Fibroblast of the aortic adventitia (primary cell): ENCODE measurements at places on chromosomes 7 and 10. TPM values are rescaled to one million over a fixed set of nuclear protein-coding genes. Genes with fewer than 3 reads are reported as not detected.

Gene SORBS1
- total RNA-seq = 0.36 and 0.74 TPM in 2 replicates

- no peak for DNase-seq
Observed at GRCh38 chr10:6347391-6347951, 144.7 kb downstream of the PFKFB3 start.

Gene IFIT3
- total RNA-seq = 23.1 and 88.3 TPM in 2 replicates

DNA sequence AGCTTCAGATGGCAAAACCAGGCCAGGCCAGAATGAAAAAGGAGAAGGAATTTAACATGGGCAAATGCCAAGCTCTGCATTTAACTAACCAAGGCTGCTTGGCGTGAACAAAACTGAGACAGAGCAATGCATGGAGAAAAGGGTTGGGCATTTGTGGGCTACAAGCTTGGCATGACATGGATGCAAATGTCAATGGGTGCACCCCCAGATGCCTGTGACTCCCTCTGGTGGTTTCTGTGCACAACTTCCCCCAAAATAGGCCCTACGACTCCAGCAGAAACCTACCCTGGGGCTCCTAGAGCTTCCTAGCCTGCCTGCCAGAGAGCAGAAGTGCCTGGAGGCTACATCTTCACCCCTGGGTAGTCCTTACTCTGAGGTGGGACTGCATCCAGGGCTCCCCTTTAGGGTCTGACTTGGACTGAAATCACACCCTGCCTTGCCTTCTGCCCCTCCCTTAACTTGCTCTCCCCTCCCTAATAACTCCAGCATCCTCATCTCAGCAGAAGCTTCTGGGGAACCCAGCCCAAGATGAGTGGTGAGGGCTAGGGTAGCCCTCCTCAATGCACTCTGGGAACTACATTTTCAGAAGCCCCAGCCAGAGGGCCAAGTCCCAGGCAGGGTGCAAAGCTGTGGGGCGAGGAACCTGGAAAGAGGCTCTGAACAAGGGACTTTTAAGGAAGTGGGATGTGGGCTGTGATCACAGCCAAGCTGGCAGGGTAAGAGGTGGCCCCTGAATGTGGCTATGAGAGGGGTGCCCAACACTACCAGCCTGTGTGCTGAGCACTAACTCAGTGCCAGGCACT is 11.3 kb downstream of the GPRIN2 start:
- DNase-seq = peak; percentile 42

DNA sequence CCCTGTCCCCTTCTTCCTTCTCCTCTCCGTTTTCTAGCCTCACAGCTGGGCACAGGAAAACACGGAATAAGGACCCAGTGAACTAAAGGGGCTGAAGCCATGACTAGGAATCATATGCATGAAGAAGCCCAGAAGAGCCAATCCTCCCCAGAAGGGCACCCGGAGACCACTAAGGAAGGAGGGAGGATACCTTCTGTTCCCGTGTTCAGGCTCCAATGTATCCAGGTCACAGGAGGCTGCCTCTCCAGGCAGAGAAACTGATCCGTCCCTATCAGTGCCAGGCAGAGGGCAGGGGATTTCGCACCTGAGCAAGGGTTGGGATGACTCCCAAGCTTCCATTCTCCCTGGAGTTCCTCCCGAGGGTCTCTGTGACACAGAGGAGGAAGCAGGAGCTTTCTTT is 246.6 kb downstream of the SNX10 start:
- no peak for DNase-seq

Gene FRMPD2
- not detected in 2 replicates for total RNA-seq

- peak; percentile 97 for DNase-seq
Observed at GRCh38 chr7:139230774-139231512, at the start of gene UBN2. UBN2 (plus strand) TSS chr7:139231237; CDS start chr7:139231485, 248 bp downstream.

Gene ST8SIA6
- 0.09 TPM in 1 of 2 replicates, not detected in the other for total RNA-seq

- peak; percentile 55 for DNase-seq
Observed at GRCh38 chr7:102439963-102440795, 6.8 kb downstream of the ORAI2 start.

GRCh38 chr10:102429468-102429867 is 2.9 kb downstream of the CUEDC2 start:
- DNase-seq = no peak

Gene KIAA1217
- total RNA-seq = 3.6 and 12.5 TPM in 2 replicates

Gene TAS2R40
- not detected in 2 replicates for total RNA-seq

Gene ZNF680
- total RNA-seq = 14.6 and 20.4 TPM in 2 replicates

DNA sequence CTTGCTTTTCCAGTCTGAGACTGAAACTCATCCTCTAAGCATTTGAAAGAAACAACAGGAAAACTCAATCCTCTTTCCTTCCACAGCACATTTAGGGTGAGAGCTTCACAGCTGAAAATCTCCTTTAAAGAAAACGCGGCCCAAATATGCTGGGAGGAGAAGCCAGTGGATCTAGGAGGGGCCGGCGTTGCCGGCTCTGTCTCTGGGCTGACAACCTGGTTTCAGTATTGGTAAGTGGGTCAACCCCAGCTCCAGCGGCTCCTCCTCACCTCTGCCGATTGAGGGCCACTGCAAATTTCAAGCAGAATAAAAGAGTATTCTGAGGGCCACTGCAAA is 75.3 kb upstream of the CPXM2 start:
- peak; percentile 41 for DNase-seq

DNA sequence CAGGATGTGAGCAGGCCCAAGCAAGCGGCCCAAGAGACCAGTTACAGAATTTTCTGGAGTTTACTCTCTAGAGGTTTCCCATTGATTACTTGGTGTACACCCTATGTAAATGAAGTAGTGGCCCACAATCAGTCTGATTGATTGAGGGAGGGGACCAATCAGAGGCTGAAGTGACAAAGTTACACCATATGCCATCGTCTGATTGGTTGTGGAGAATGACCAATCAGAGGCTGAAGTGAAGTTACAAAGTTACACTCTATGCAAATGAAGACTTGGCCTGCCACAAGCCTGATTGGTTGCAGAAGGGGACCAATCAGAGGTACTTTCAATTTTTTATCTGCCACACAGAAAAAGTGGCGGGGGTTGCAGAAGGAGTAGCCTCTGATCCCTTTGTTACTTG is 83.7 kb downstream of the KIF20B start:
- no peak for DNase-seq

Gene NRP1
- total RNA-seq = 174 and 455 TPM in 2 replicates

GRCh38 chr10:58734116-58734515 is 221.4 kb downstream of the BICC1 start:
- DNase-seq = peak; percentile 58

- DNase-seq = peak; percentile 73
Observed at GRCh38 chr7:51141451-51142003, 175.1 kb downstream of the COBL start.

DNA sequence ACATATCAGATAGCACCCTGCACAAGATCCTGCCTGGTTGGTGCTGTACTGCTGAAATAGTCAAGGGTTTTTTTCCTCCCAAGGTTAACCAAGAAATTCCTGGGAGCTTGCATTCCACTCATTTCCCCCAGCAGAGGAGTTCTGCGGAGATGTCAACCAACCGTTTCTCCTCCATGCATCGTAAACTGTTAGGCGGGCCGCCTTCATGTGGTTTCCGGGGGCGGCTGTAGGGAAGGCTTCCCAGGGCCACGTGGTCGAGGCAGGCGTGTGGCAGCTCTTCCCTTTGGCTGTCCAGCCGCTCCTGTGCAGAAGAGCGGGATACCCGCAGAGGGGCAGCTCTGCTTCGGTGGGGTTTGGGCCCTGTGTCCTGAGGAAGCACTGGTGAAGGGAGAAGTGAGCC is 113.7 kb downstream of the RGS10 start:
- DNase-seq = no peak

DNA sequence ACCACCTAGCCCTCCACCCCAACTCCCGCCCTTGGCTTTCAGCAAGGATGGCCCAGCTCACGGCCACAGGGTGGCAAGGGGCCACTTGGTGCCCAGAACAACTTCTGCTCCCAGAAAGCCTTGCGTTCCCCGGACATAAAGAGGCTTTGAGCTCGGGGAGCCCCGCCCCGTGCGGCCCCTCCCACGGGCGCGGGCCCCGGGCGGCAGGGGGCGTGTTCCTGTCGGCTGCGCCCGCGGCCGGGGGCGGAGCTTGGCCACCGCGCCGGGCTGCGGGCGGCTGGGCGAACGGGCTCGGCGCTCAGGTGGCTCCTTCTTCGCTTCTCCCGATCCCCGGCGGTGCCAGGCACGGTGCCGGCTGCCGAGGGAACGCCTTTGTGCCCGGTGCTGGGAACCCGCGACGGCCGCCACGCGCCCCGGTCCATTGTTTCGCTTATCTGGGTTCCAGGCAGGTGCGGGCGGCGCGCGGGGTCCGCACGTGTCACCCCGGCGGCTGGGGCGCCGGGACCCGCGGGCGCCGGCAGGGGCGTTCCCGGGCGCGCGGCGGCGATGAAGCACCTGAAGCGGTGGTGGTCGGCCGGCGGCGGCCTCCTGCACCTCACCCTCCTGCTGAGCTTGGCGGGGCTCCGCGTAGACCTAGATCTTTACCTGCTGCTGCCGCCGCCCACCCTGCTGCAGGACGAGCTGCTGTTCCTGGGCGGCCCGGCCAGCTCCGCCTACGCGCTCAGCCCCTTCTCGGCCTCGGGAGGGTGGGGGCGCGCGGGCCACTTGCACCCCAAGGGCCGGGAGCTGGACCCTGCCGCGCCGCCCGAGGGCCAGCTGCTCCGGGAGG is at the start of gene NFE2L3:
Gene NFE2L3 (plus strand): TSS at position 246 of the 829 bp plus-strand sequence. CDS start 301 bp downstream, at position 547.
- DNase-seq = peak; percentile 26

Gene ERVW-1
- not detected in 2 replicates for total RNA-seq

GRCh38 chr7:156017916-156018700 is 205.8 kb upstream of the SHH start:
- no peak for DNase-seq

DNA sequence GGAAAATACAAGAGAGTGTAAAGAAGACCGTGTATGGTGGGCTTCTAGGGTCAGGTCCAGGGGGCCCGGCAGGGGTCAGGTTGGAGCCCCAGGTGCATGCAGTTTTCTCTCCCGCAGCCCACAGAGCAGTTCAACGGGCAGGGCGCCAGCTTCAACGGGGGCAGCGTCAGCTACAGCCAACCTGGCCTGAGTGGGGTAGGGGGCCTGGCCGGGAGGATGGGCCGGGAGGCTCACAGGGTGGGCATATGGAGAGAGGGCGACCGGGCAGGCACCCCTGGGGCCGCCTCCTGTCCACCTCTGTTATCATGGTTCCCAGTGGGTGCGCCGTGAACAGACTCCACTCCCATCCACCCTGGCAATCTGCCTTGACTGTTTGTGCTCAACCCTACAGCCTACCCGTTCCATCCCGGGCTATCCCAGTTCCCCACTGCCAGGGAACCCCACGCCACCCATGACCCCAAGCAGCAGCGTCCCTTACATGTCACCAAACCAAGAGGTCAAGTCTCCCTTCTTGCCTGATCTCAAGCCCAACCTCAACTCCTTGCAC is 11.5 kb downstream of the ZMIZ2 start:
- DNase-seq = no peak

DNA sequence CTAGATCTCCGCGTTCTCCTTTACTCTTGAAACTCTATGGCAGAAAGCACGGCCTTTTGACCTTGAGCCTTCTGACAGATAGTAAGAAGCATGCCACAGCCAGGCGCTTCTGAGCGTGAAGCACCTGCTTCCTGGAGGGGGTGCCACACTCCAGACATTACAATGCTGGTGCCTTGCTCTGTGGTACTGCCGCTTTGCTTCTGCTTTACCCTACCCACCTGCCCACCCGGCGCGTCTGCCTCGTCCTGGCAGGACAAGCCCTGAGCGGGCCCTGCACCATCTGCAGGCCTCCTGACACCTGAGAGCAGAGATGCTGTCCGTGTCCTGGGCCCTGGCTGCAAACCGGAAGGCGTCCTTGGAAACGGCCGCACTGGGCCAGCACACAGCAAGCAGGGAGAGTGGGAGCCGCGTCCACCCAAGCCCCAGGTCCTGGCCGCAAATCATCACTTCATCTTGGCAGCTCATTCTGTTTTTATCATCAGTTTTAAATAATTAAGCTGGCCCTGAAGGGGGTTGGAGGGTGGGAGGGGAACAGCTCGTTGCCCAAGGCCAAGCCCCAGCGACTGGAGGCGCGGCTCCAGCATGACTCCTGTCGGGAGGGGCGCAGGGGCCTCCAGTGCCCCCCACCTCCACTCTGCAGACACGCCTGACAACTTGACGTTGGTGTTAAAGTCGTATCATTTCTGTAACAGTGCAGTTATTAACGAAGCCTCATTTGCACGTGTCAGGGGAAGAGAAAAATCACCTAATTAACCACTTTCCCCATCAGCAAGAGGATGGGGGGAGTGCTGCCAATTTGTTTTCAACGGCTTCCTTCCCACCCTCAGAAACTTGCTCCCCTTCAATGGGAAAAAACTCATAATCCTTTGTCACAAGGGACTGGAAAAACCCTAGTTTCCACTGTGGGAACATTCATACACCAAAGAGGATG is 132.2 kb downstream of the MAD1L1 start:
- no peak for DNase-seq

DNA sequence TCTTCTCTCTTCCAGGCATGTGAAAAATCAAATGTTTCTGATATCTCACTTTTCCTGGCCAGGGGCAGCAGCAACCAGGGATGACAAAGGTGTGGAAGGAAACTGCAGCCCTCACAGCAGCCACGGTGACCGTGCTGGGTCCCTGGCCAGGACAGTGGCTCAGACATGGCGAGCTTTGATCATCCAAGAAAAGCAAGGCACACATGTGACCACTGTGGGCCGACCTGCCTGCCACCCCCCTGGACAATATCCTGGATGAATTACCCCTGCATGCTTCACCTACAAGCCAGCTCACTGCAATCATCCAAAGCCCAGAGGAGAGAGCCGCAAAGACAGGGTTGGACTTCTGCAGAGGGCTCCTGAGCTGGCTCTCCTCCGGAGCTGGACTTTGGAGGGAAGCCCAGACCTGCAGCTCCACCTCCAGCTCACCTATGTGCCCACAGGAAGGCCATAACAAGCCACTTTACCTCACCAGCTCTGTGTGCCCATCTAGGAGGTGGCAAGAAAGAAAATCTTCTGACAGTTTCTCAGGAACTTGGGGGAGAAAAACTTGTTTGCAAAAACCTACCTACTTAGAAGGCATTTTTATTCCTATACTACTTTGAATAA is 2.7 kb downstream of the CHST15 start:
- DNase-seq = no peak

Gene SLC18A3
- not detected in 2 replicates for total RNA-seq

GRCh38 chr7:18505870-18506460 is 10.4 kb downstream of the HDAC9 start:
- DNase-seq = peak; percentile 52

DNA sequence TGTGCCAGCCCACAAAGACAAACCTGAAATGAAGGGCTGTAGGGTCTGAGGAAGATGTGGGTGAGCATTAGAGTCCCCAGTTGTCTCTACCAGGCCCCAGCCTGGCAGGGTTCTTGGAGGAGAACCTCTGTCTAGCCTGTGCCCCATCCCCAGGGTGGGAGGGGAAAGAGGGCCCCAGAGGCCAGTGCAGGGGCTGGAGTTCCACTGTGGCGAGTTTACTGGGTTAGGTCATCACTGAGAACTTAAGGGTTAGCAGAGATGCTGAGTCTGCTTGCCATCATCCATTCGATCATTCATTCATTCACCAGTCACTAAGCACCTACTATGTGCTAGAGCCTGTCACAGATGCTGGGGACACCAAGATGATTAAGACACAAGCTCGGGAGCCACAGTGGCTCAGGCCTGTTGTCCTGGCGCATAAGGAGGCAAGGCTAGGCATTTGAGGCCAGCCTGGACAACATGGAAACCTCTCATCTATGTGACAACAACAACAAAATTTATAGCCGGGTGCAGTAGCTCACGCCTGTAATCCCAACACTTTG is 2.6 kb downstream of the ANKRD2 start:
- no peak for DNase-seq

- DNase-seq = no peak
Observed at GRCh38 chr7:28835800-28836199, 122.3 kb downstream of the TRIL start.

Gene RNF148
- total RNA-seq = 0.63 and 1.9 TPM in 2 replicates

Gene BET1
- 48.3 and 60.8 TPM in 2 replicates for total RNA-seq
